Right lung (tissue), 10 donors: ENCODE measurements at places on chromosomes 2 and 18. TPM values are rescaled to one million over a fixed set of nuclear protein-coding genes. Genes with fewer than 3 reads are reported as not detected.

RAD51AP2 gene
- polyA plus RNA-seq, result 0.38 TPM

DNA sequence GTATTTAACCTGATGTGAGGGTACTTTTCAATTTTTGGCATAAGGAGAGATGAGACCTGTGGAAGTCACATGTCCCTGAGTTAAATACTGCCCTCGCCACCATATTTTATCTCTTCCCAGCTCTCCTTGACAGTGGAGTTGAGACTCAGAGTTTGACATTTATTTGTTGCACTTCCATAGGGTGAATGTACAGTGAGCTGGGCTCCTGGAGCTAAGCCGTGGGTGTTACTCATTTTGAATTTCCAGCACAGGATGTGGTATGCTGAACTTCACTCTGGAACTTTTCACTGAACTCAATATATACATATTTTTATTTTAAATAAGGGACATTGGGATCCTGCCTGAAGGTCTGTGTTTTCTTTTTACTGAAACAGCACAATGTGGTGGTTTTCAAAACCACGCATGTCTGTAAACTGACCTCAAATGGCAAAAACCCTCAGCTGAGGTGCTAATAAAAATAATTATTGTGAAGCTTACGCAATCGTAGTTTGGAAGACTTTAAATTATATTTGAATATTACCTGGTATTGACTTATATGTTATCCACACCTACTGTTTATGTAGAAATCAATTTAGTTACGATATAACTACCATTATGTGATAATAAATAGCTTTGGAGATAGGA, 12.1 kb downstream of the RNF144A start:
- no peak for DNase-seq

HOXD12 gene
- polyA plus RNA-seq, result not detected

SLC40A1 gene
- 211 TPM for polyA plus RNA-seq

- DNase-seq, result no peak
Observed at GRCh38 chr18:10444314-10445006, 10.0 kb upstream of the APCDD1 start.

GRCh38 chr18:26746398-26746797, 119.1 kb downstream of the AQP4 start:
- no peak for DNase-seq

CIB4 gene
- polyA plus RNA-seq, result 1.3 TPM

DNA sequence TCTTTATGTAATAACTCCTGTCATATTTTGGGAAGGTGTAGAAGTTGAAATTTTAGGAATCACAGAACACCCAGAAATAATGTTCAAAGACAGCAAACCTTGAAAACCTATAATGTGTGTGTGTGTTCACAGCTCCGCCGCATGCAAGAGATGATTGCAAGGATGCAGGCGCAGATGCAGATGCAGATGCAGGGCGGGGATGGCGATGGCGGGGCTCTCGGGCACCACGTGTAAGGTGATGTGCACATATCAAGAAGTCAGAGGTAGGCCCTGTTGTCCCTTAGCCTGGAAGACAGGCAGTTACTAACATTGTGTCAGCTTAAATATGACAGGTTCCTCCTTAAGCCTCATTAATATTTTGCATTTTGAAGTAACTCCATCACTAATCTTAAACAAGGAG, 6.1 kb upstream of the FARP2 start:
- no peak for DNase-seq

GRCh38 chr2:136171223-136171622, 53.3 kb upstream of the CXCR4 start:
- no peak for DNase-seq

DNA sequence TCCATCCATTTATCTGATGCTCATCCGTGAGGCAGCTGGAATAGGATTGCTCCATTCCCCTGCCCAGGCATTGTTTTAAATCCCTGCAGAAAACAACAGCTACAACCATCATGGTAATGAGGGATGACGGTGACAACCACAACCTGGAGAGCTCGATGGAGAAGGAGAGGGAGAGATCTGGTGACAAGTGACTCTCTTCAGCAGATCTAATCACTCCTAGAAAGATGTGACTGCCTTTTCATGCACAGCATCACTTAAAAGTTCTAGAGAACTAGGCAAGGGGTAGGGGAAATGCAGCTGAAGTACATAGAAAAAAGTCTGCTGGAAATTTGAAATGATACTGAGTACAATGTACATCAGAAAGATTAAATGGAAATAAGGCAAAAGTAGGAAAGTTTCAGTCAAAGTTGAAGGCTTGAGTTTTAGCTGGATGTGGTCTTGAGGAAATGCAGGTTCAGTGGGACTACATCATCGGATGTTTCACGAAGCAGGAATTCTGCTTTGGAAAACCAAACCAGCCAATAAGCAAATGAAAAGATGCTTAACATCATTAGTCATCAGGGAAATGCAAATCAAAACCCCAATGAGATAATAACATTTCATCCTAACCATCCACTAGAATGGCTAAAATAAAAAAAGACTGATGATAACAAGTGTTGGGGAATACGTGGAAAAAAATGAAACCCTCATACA, 6.8 kb upstream of the ARHGAP25 start:
- no peak for DNase-seq

GRCh38 chr2:54015798-54016699, 45.3 kb upstream of the PSME4 start:
- peak; percentile 17 for DNase-seq

ACMSD gene
- polyA plus RNA-seq, result 1.8 TPM

ADCYAP1 gene
- 0.13 TPM for polyA plus RNA-seq

CCL20 gene
- 0.59 TPM for polyA plus RNA-seq

DNA sequence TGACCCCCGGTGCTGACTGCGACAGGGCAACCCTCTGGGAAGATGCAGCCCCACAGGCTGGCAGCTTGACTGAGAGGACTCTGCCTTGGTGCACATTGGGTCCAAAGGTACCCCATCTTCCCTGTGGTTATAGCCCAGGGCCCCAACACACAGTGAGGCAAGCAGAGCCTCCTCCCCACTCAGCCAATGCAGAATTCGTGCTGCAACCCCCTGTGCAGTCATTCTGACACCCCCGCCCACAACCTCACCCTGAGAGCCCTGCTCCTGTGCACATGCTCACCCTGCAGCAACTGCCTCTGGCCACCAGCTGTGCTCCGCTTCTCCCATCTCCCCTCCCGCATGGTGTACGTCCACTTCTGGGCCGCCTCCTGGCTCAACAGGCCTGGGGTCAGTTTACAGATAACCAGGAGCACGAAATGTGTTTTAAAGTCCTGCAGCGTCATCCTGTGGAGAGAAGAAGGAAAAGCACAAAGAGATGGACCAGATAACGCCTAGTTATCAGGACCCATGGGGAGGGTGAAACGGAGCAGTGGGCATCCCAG, 24.4 kb downstream of the CAPN14 start:
- DNase-seq, result no peak

DNA sequence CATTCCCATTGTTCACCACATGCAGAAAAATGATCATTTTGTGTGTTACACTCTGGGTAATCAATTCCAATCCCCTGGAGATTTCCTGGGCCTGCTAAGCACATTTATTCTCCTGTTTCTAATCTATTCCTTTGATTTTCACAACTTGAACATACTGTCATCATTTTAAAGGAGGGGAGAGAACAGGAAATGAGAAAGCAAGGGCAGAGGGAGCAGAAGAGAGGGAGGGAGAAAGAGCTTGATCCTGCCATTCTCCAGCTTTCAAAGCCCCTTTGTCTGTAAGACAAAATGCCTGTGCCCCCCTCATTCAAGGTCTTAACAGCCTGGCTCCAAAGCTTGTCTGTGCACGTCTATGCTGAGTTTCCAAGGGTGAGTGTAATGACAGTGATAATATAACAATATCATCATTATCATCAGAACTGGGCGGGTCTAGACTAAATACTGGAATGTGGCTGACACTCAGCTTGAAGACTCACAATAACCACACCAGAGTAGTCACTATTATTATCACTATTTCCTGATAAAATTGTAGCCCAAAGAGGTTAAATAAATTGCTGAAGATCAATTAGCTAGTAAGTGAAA, 164.4 kb upstream of the KLHL29 start:
- no peak for DNase-seq

- DNase-seq, result no peak
Observed at GRCh38 chr2:190159453-190159852, 96.9 kb upstream of the MSTN start.

DNA sequence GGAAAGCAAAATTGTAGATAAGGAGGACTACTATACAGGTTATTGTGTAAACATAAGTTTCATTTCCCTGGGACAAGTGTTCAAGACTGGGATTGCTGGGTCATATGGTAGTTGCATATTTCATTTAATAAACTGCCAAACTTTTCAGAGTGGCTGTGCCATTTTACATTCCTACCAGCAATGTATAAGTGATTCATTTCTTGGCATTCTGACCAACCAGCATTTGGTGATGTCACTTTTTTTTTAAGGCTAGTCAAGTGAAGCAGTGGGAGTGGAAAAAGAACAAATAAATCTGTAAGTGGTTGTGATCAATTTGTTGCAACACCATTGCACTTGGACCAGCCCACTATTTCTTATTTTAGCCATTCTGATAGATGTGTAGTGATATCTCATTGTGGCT, 5.2 kb upstream of the CHCHD5 start:
- DNase-seq, result no peak

KCNF1 gene
- polyA plus RNA-seq, result 1.3 TPM

ZSWIM2 gene
- polyA plus RNA-seq, result not detected

- DNase-seq, result no peak
Observed at GRCh38 chr2:31931916-31932315, 78.9 kb downstream of the MEMO1 start.

GRCh38 chr2:157194097-157194688, 63.3 kb upstream of the GALNT5 start:
- peak; percentile 45 for DNase-seq
